ENCODE measurements at places on chromosomes 2 and 18.

- DNase-seq, result no peak
Measured at GRCh38 chr2:75600461-75601011, 39.8 kb upstream of the EVA1A start.

DNA sequence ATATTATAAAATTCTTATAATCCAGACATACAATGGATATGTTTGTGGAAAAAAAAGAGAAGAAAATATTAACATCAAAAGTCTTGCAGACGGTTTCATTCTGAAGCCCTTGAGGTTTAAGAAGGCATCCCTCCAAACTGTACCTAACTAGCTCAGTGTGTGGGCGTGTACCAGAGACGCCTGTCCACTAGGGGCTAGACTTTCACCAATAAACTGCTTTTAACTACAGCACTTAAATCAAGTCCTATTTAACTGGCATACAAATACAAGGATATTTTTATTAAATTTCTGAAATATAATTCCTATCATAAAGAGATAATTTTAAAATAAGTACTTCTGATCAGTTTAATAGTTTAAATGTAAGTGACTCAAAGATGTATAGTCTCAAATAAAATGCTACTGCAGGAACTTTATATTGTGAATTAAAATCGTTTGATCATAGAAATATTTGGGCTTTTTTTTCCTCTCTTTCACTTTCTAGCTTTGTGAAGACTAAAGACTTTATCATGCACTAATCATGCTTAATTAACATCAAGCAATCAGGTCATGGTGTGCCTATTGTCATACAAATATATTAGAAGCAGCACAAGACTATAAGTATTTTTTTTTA lies 437.7 kb downstream of the SATB2 start:
- DNase-seq, result no peak

DNA sequence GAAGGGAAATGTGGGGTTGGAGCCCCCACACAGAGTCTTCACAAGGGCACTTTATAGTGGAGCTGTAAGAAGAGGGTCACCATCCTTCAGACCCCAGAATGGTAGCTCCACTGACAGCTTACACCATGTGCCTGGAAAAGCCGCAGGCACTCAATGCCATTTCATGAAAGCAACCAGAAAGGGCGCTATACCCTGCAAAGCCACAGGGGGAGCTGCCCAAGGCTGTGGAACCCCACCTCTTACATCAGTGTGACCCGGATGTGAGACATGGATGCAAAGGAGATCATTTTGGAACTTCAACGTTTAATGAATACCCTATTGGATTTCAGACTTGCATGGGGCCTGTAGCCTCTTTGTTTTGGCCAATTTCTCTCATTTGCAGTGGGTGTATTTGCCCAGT lies 694.7 kb downstream of the CBLN2 start:
- DNase-seq, result no peak

GRCh38 chr2:110910423-110910822 lies 178.1 kb downstream of the ACOXL start:
- no peak for DNase-seq

GRCh38 chr2:193382583-193382982 lies 1187.8 kb upstream of the TMEFF2 start:
- no peak for DNase-seq

DNA sequence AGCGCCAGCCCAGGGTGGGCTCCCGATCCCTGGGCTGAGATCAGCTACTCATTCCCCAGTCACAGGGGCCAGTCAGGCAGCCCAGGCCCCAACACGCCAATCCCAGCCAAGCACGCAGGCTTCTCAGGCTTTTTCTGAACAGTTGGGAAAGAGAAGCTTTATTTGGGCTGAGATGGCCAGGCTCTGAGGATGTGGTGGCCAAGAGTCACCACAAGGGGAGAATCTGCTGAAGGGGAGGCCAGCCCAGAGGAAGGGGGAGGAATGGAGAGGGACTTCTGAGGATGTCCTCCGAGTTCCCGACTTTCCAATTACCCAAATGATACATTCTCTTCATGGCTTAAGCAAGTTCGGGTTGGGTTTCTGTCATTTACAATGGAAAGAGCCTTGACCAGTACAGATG lies 2.8 kb upstream of the DIPK1C start:
- DNase-seq, result no peak

GRCh38 chr2:86646865-86647264 lies 23.2 kb upstream of the RNF103 start:
- no peak for DNase-seq

DNA sequence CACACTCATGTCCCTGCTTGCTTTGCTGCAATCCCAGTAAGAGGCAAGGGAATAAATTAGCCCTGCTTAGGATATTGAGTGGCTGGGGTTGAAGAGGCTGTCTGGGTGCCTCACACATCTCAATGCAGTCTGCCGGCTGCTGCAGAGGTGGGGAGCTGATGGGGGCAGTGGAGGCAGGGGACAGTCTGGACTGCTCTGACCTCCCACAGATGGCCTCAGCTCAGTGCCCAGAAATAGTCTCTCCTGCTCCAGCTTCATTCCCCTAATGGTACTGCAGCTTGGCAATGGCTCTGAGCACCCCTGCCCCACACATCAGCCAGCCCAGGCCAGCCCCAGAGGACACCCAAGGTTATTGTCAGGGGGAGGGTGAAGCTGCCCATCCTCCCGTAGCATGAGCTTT lies 21.5 kb upstream of the TNS1 start:
- DNase-seq, result no peak

- peak; percentile 9 for DNase-seq
Measured at GRCh38 chr2:171163261-171163660, 2.6 kb upstream of the TLK1 start.

DNA sequence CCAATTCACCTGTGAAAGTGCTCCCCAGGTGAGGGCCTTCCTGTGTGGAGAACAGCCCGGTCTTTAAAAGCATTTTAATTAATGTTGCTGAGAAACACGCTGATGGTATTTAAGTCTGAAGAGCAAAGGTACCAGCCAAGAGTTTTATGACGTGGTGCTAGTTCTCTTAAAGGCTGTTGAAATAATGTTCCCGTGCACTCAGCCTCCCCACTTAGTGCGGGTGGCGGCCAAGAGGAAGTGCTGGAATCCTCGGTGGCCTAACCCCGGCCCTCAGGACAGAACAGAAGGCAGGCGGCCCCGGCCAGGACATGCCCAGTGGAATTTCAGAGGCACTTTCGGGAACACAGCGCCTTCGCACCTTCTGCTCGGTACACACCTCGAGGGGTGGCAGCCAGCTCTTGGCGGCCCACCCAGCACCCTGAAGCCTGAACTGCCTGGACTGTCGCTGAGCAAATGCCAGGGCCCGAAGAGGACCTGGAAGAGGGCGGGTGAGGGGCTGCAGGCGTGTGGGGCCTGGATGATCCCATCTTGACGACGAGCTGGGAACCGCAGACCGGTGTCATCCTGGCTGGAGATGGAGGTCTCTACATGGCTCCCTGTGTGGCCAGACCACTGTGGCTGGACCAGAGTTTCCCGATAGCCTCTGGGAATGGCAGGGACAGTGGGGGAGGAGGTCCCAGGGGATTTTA lies 142.9 kb downstream of the ASB1 start:
- DNase-seq, result no peak

DNA sequence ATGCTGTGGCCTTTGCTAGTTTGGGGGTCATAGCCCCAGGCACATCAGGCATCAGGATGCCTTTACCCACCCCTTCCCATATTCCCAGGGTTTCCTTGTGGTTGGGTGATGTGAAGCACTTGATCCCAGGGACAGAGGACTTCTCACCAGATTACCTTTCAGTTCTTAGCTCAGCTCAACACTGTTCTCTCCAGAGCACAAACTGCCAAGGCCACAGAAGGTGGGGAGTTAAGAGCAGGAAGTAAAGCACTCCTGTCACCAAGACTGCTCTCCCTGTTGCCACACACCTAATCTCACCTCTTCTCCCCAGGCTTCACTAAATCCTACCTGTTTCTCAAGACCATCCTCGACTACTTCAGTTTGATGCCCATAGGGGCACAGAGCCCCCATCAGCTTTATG lies 25.9 kb downstream of the FHOD3 start:
- no peak for DNase-seq

DNA sequence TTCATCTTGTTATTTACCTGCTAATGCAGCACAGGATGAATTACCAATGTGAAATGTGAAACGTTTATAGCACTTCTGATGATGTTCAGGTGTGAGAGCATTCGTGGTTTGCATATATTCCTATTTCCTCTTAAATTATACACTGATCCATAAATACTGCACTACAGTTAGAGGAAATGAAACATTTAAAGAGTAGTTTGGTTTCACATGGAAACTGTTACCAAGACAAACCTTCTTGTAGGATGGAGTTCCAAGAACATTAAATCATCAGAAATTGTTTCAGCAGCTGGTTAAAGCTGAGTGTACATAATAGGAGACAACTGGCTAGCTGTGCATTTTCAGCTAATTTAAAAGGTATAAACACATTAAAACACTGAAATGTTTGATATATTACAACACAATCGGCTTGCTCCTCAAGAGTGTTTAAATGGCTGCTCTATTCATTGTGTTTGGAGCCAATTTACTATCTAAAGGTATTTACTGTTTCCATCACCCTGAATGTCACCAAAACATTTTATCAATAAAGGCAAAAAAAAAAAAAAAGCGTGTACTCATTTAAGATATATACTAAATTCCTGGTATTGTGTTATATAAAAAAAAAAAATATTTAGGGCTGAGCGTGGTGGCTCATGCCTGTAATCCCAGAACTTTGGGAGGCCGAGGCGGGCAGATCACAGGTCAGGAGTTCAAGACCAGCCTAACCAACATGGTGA lies 100.6 kb downstream of the DYM start:
- no peak for DNase-seq

- DNase-seq, result no peak
Measured at GRCh38 chr2:159953136-159953823, 109.1 kb downstream of the PLA2R1 start.

GRCh38 chr2:23069923-23070322 lies 315.1 kb upstream of the KLHL29 start:
- no peak for DNase-seq

GRCh38 chr2:63710732-63711131 lies 122.0 kb downstream of the MDH1 start:
- DNase-seq, result no peak

- DNase-seq, result no peak
Measured at GRCh38 chr2:36277881-36278523, 77.6 kb upstream of the CRIM1 start.

DNA sequence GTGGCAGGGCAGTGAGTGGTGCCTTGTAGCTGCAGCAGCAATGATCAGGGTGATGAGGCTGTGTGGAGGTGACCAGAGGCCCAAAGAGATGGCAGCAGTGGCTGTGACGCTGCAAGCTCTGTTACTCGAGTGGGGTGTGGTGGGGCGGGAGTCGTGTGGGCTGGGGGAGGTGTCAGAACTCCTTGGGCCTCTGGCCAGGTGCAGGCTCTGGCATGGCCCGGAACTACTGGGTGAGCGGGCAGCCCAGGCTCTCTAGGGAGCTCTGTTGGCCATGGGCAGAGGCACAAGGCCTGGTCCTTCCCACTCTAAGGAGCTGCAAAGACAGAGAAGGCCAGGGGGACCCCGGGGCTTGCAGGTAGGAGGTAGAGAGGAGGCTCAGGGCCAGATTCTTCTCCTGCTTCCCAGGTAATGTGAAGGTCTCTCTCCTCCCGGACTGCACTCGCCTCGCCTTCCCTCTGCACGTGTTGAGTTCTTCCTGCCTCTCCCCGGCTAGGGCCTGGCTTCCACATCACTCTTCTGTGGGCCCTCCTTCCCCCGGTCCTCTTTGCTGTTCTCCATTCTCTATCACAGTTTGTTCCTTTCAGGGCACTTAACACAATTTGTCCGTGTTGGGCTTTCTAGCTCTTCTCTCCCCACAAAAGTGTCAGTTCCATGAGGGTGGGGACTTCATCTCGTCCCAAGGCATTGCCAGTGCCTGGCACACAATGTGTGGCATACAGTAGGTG lies 114.8 kb downstream of the MCFD2 start:
- DNase-seq, result no peak

Measured in activated CD4-positive, alpha-beta T cell treated with anti-CD3 and anti-CD28 coated beads for 4 hours (primary cell).